ENCODE measurements at places on chromosomes 1 and 21.

GRCh38 chr1:211579440-211580302 is 710 bp upstream of the SLC30A1 start:
- DNase-seq, result no peak

DNA sequence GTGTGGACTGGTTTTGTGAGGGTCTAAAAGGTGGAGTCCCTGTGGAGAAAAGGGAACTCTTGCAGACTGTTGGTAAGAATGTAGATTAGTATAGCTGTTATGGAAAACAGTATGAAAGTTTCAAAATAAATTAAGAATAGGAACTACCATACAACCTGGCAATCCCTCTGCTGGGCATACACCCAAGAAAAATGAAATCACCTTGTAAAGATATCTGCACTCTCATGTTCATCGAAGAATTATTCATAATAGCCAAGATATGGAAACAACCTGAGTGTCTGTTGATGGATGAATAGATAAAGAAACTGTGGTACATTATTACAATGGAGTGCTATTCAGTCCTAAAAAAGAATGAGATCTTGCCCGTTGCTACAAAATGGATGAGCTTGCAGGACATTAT is 109.6 kb downstream of the TBX19 start:
- DNase-seq, result no peak

DNA sequence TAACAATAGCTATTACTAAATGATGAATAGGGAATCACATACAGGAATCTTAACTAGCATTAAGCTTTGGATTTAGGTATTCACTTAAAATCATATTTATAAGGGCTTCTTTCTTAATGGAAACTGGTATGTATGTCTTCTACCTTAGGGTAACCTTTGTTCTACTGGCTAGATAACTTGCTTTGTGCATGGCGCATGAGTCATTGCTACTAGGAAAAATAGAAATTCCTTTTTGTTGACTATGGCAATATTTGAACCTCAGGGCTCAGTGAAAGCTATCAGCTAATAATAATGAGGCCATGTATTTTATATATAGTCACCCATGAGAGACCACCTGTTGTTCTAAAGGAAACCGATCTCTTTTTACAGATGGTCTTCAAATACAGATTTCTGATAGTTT is 72.5 kb downstream of the RPS6KC1 start:
- no peak for DNase-seq

- no peak for DNase-seq
Measured at GRCh38 chr1:1600861-1601563, 1.1 kb upstream of the FNDC10 start.

GRCh38 chr21:31558189-31558961 is 101.1 kb upstream of the SOD1 start:
- DNase-seq, result no peak

GRCh38 chr21:36698981-36699545 is at the start of gene SIM2:
Gene SIM2 (plus strand): TSS chr21:36699115. CDS start chr21:36699747, 632 bp downstream.
- DNase-seq, result no peak

GRCh38 chr1:206578978-206579374 is 33.3 kb downstream of the EIF2D start:
- DNase-seq, result no peak

Measured in frontal cortex (tissue), 4 donors.